CD4-positive, alpha-beta memory T cell (primary cell): ENCODE measurements at places on chromosomes 1 and 21. TPM values are rescaled to one million over a fixed set of nuclear protein-coding genes. Genes with fewer than 3 reads are reported as not detected.

- H3K36me3 ChIP-seq, result no peaks in the 10 kb centered on the region
- H3K4me3 ChIP-seq, result no peak overlapping the region
- DNase-seq, result no peak
- peaks cover 4% of the 10 kb centered on the region for H3K4me1 ChIP-seq
- no peaks in the 10 kb centered on the region for H3K27me3 ChIP-seq
- no peak overlapping the region for H3K27ac ChIP-seq
These were observed 47.6 kb upstream of the POFUT2 start for GRCh38 chr21:45335151-45335760.

- no peaks in the 10 kb centered on the region for H3K4me1 ChIP-seq
- no peaks in the 10 kb centered on the region for H3K27me3 ChIP-seq
These were observed 15.7 kb downstream of the BTBD8 start for GRCh38 chr1:92095874-92096273.

DNA sequence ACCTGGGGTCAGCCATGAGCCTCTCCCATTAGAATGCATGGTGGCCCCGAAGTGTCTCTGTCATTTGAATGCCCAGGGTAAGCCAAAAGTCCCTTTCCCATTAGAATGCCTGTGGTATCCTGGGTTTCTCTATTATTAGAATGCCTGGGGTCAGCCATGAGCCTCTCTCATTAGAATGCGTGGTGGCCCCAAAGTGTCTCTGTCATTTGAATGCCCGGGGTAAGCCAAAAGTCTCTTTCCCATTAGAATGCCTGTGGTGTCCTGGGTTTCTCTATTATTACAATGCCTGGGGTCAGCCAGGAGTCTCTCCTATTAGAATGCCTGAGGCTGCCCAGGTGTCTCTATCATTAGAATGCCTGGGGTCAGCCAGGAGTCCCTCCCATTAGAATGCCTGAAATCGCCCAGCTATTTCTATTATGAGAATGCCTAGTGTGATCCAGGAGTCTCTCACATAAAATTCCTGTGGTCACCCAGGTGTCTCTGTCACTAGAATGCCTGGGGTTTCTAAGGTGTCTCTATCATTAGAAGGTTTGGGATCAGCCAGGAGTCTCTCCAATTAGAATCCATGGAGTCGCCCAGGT lies 65.5 kb downstream of the RNF187 start:
- no peak overlapping the region for H3K27ac ChIP-seq
- H3K4me3 ChIP-seq, result no peak overlapping the region
- H3K36me3 ChIP-seq, result no peaks in the 10 kb centered on the region
- no peak for DNase-seq
- no peaks in the 10 kb centered on the region for H3K4me1 ChIP-seq

MROH9 gene
- not detected for polyA plus RNA-seq

GSTM5 gene
- polyA plus RNA-seq, result not detected
